ENCODE measurements at places on chromosomes 5 and 9. TPM values are rescaled to one million over a fixed set of nuclear protein-coding genes. Genes with fewer than 3 reads are reported as not detected.

- no peak for DNase-seq
Measured at GRCh38 chr9:135958485-135958884, 2.7 kb downstream of the UBAC1 start.

DNA sequence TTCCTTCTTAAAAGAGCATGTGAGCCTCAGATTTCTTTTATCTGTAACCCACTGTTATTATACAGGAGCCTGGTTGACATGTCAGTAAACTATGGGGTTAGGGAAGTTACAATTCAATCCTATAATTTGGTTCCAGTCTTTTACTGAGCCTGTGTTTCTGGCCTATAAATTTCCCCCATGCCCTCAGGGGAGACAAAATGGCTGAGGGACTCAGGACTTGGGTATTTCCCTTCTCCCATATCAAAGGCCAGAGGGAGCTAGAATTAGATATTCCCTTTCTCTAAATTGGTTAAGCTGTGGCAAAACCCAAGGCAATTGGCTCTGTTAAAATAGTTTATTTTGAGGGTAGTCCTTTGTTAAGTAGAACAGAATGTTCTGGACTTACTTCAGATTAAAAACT, 823.2 kb downstream of the TLE1 start:
- DNase-seq, result no peak

DNA sequence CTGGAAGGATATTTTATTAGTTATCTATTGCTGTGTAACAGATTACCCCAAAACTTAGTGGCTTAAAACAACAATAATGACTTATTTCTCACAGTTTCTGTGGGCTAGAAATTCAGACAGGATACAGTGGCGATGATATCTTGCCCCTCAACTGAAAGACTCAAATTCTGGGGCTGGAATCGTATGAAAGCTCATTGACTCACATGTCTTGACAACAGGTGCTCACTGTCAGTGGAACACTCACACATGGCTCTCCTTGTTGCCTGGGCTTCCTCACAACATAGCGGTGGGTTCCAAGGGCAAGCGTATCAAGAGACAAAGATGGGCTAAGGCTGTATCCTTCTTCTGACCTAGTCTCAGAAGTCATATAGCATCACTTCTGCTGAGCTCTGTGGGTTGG, 3.7 kb upstream of the GNPDA1 start:
- DNase-seq, result no peak

Gene CERCAM
- 109 TPM for total RNA-seq

GRCh38 chr5:773517-774264, 10.8 kb downstream of the ZDHHC11B start:
- no peak for DNase-seq

Gene SH3RF2
- 6.7 TPM for total RNA-seq

Gene RGMB
- 145 TPM for total RNA-seq

Gene NR6A1
- 1.2 TPM for total RNA-seq

DNA sequence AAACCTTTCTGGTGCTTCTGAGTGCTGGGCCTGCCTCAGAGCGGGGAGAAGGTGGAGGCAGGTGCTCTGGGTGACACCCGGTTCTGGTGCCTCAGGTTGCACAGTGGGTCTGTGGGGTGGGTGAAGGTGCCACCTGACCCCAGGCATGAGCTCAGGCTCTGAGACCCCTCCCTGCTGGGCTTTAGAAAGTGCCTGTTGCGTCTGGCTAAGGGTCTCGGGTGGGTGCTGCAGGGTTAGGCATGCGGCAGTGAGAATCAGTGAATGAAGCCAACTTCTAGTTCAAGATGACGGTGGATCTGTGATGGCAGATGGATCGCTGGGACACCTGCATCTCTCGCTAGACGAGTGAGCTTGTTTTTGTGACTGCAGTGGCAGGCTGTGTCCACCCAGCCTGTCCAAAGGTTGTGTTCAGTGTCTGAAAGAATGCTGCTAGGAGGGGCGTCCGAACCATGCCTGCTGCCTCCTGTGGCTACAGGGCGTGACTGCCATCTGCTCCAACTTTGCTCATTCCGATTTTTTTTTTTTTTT, 5.0 kb downstream of the SQSTM1 start:
- peak; percentile 36 for DNase-seq

- no peak for DNase-seq
Measured at GRCh38 chr5:168796000-168796399, 216.8 kb upstream of the PANK3 start.

GRCh38 chr9:99090336-99091130, 14.4 kb upstream of the TGFBR1 start:
- DNase-seq, result no peak

Gene SMIM23
- not detected for total RNA-seq

- DNase-seq, result peak; percentile 78
Measured at GRCh38 chr9:113669522-113670115, 206.1 kb downstream of the RGS3 start.

DNA sequence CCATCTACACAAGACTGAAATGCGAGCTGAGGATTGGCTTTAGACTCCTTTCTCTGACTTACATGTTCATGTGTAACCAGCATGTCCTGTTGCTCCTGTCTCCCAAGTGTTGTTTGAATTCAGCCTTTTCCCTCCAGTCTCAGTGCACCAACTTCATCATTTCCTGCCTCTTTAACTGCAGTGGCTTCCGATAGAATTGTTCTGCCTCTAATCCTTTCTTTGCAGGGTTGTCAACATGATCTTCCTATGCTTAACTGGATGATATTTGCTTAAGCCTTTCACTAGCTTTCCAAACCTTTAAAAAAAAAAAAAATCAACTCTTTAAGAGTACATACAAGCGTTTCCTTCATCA, 6.7 kb upstream of the FYB1 start:
- no peak for DNase-seq

DNA sequence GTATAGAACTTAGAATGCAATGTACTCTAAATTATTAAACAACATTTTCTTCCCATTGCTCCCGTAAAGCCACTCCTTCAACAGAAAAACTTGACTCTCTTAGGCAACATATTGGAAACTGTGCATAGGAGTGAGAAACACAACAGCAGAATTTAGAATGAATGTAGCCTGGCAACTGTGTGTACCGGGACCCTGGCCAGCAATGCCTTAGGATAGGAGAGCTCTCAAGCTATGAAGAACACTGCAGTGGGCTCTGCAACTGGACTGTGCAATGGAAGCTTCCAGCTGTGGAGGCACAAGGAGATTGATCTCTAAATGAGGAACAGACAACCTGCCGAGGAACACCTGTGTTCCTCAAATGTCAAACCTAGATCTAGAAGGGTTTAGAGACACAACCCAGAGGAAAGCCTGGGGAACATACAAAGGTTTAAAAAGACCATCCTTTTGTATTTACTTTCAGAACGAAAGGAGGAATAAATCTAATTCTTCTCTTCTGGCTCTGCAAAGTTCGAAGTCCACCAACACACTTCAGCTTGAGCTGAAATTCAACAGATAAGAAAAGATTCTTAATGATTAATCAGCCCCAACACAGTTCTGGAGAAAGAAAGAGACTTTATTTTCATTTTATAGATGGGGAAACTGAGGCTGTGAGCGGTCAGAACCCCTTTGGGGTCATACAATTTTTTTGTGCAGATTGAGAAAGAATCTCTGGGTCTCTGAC, 51.5 kb upstream of the ARL15 start:
- peak; percentile 68 for DNase-seq

DNA sequence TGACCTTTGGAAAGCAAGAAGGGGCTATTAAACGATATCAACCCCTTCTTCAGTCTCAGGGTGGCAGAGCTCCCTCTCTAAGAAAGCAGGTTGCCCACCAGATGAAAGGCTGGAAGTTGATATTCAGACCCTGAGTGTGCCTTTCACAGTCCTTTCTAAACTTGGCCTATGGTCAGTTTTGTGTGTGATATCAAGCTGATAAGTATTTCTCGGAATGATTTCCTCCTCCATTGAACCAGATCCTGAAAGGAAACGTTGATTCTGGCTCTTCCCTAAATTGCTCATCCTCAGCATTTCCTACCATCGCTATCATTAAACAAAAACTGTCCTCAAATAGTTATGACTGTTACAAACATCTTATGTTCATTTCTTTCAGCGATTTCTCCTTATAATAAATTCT, 130.4 kb downstream of the CEMIP2 start:
- no peak for DNase-seq

GRCh38 chr5:72141440-72142355, 34.4 kb downstream of the MAP1B start:
- peak; percentile 96 for DNase-seq

DNA sequence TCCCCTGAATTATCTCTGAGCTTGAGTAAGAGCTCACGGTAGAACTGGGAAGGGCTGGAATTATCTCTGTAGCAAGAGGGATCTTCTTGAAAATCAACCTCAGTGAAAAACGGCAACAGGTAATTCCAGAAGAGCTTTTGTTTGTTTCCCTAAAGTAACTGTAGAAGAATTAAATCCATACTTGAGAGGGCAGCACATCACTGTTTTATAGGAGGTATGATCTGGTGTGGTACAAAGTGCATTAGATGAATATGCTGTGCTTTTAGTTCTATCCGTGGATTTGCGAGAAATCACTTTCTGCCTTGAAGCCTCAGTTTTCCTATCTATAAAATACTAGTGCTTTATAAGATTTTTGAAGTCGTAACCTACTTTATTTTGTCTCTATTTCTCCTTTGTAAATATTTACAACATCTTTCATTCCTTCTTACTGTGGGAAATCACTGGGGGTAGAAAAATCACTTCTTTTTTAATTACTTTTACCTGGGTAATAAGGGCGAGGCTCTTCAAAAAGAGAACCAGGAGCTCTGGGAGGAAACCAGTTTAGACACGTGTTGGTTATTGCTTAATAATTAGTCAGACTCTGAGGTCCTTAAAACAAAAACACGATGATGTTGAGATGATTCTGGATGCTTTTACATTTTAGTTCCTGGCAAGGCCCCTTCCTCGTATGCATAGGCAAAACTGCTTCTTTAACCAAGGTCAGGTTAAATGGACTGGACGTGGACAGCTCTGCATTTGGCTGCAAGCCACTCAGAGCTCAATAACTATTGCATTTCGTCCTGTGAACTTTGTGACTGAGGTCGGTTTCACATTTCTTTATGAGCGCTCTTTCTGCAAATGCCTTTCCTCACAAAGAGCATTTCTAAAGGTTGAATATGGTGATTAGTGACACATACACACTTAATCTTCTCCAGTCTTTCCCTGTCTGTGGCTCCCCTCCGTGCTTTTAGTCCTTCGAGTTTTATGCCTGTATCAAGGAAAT, 376.1 kb downstream of the BRINP1 start:
- no peak for DNase-seq

Gene WHRN
- total RNA-seq, result 2.1 TPM

Gene CDO1
- total RNA-seq, result 7.0 TPM

- peak; percentile 39 for DNase-seq
Measured at GRCh38 chr5:65808251-65808741, 86.3 kb downstream of the NLN start.

Gene FGF18
- total RNA-seq, result not detected
